Activated B cell treated with CpG ODN at 0.5 μM for 24 hours (primary cell): ENCODE measurements at places on chromosomes 2 and 18.
A peak's percentile ranks its signal among the peaks of the same experiment; 100 is the strongest.

DNA sequence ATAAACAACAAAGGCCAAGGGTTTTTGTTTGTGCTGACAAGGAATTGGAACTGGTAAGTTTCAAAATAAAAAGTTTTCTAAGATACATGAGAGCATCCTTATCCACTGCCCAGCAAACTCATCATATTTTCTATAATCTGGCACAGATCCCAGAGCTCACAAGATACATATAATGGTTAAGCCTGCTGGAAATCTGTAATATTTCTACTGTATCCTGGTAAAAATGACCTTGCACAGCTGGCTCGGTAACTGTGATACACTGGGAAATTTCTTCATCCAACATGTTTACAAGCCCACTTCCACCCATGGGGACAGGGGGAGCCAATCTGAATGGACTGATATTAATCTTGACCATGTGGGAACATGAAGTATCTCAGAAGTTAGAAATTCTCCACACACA, 425.4 kb upstream of the MMADHC start:
- DNase-seq, result no peak

DNA sequence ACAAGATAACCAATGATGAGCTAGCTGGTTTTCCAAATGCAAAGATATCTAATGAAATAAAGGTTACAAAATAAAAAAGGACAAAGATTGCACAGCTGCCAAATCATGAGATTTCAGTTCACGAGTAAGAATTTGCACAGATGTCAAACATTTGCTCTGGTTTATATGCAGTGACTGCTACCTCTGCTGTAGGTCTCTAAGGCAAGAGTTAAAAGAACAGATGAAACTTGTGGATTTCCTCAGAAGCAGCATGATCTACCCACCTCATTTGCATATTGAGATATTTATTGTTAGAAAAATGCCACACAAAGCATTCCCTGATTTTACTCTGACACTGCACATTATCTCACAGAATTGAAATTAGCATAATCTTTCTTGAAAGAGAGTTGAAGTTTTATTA, 763.2 kb upstream of the ZEB2 start:
- DNase-seq, result no peak

DNA sequence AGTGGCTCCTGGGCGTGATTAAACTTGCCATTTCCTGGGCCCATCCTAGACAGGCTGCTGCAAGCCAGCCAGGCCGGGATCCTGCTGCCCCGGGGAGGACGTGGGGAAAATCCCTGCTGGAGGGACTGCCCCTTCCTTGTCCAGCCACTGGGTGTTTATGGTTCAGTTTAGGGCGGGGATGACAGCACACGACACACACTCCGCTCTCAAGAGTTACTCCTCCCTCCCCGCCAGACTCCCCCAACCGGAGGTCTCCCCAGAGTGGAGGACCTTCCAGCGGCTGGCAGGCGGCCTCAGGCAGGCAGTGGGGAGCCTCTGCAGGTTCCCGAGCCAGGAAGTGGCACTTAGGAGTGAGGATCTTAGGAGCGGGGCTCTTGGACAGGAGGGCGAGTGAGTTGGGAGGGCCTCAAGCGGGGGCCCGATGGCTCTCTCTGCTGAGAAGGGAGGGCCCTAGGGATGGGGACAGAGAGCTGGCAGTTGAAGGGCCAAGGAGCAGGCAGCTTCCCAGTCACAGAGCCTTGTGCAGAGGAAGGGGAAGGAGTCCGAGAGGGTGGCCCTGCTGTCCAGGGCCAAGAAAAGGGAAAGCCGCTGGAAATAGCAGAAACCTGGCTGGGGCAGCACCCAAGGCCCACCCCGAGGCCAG, 5.7 kb upstream of the GPR35 start:
- DNase-seq, result peak; percentile 6

GRCh38 chr2:65081232-65081685, 25.0 kb downstream of the CEP68 start:
- DNase-seq, result no peak

DNA sequence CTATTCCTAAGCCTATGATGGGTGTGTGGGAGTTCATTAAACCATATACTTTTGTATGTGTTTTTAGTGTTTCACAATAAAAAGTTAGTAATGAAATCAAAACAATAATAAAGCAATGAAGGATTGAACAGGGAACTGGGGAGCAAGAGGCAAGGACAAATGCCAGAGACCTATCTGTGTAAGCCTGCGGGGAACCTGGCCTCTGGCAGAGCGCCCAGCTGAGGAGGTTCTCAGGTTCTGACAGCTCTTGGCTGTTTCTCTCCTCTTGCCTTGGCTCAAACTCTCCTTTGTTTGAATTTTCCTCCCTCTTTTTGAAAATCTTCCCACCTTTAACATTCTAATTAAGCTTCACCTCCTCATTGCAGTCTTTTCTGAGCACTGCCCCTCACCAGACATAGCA, 200.0 kb upstream of the NCKAP5 start:
- no peak for DNase-seq

DNA sequence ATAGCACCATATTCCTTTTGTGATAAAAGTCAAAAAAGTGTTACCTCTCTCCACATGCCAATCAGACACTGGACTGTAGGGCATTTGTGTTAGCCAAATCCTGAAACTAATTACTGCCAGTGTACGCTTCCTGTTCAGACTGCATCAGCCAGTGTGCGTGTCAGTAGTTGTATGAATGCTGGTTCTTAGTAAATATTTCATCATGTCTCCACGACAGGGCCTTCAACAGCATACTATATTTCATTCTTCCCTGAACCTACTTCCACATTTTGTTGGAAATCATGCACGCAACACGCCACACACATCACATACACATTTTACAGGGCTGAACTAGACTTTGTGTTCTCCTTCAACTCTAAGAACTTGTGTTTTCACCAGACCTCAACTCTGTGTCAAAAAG, 77.5 kb downstream of the EPB41L3 start:
- no peak for DNase-seq

DNA sequence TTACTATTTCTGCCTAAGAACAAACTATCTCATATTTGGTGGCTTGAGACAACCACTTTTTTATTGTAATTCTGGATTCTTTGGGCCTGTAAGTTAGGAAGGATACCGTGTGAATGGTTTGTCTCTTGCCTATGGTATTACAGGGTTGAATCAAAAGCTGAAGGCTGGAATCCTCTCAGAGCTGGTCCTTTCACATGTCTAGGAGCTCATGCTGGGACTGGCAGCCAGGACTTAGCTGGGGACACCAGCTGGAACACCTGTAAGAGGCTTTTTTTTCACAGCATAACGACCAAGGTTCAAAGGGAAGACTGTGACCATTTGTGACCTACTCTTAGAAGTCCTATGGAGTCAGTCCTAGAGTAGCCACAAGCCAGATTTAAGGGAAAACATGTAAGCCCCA, 226.3 kb downstream of the ZNF804A start:
- no peak for DNase-seq

GRCh38 chr2:188693111-188693510, 281.1 kb upstream of the COL3A1 start:
- DNase-seq, result no peak

- DNase-seq, result no peak
Observed at GRCh38 chr18:58321986-58322385, 278.0 kb downstream of the NEDD4L start.

GRCh38 chr2:216142540-216142939, 33.4 kb downstream of the XRCC5 start:
- DNase-seq, result no peak

- DNase-seq, result no peak
Observed at GRCh38 chr2:119434664-119435063, 3.0 kb downstream of the TMEM37 start.

DNA sequence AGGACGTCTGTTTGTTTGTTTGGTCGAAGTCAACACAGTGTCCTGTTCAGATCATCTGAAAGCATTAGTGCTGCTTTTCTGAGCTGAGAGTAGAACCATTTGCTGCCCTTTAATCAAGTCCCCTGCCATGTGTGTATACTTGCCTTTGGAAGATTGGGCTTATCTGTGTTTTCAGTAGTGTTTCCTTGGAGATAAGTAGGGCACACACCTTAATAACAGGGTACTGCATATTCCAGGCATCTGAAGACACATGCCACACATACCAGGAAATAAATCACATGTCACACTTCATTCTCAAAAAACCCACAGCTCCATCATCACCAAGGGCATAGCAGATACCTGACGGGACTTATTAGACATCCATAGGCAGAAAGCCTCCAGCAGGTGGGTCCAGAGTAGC, 157.4 kb downstream of the SOX11 start:
- DNase-seq, result no peak

DNA sequence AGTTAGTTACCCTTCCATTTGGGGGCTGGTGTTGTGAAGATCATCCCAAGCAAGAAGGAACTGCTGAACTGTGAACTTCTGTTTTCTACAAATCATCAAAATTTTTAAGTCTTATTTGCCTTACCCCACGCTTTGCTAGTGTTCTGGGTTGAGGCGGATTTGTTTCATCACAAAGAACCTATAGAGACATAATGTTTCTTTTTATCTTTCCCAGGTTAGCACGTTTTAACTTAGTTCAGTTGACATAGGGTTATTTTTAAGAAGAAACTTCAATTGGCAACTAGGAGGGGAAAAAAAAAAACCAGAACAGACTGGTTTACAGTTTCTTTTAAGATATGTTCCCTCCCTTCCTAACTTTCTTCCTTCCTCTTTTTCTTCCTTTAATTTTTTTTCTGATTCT, 31.1 kb upstream of the CERS6 start:
- no peak for DNase-seq

- no peak for DNase-seq
Observed at GRCh38 chr2:100708333-100708732, 111.6 kb upstream of the NPAS2 start.

DNA sequence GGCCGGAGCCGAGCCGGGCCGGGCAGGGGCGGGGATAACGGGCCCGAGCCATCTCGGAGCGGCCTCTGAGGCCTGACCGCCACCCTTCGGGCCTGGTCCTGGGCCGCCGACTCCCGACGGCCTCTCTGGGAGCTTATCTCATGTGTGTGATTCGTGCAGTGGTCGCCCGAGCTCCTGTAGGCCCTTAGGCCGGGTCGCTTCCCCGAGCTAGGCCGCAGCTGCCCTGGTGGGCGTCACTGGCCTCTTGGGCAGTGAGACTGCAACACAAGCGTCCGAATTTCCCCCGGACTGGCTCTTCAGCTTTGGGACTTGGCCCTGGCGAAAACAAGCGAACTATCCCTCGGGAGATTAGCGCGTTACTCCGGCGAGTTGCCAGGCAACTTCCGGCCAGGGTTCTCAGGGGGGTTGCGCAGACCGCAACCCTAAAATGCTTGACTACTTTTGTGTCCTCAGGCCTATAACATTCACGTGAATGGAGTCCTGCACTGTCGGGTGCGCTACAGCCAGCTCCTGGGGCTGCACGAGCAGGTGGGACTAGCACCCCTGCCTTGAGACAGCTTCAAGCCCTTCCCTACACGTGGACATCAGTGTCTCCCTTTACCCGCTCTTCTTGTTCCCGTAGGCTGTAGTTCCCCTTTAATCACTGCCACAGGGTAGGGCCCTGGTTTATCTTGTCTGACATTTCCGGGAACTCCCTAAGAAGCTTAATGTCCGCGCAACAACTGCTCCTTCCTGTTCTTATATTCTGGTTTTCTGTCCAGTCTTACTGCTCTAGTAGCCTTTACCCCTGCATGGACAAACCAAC, 602 bp downstream of the SNX17 start:
- DNase-seq, result peak; percentile 73

- DNase-seq, result no peak
Observed at GRCh38 chr2:149727927-149728326, 140.4 kb upstream of the MMADHC start.

GRCh38 chr2:101305035-101305434, 3.5 kb downstream of the RNF149 start:
- no peak for DNase-seq

DNA sequence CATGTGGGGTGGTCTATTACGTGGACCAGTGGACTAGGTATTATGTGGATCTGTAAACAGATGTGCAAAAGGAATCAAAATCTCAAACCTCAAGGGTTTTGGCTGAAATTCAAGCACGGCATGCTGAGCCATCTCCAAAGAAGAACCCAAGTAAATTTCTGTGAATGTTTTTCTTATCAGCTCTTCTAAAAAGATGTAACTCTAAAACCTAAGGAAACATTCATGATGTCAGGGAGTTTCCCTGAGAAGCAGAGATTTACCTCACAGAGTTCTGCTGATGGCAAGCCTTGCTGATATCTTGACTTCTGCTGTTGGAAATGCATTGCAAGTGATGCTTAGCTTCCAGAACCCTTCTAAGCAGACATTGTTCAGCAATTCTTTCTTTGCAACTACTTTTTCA, 21.6 kb downstream of the DSG4 start:
- no peak for DNase-seq

GRCh38 chr18:69267895-69268294, 132.8 kb upstream of the DOK6 start:
- no peak for DNase-seq

DNA sequence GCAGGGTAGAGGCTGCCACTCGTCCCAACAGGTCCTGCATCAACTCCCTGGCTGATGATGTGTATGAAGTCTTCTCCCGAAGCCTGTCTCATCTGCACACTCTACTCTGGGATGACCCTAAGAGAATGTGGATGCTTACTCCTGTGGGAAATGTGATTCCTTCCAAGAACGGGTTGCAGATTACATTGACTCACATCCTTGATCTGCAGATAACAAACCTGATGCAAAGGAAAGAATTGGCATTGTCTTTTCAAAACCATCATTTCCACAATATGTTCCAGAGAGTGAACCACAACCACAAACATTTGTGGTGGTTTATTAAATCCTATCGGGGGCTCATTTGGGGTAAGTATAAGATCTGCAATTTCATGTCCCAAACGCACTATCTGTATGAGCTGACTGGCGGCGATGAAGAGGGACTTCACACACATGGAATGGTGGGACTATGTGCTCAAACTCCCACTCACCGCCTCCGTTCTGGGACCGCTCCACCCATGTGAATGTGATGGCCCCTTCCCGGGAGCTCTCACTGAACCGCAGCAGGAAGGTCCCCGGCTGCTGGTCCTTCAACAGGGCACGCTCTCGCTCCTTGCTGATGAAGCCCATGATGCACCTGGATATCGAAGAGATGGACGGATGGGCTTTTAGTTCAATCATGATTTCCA, 35.5 kb downstream of the STAT1 start:
- DNase-seq, result no peak

GRCh38 chr18:33596178-33596854, 18.3 kb downstream of the ASXL3 start:
- DNase-seq, result no peak

- DNase-seq, result no peak
Observed at GRCh38 chr2:170736628-170737027, 21.5 kb downstream of the SP5 start.

DNA sequence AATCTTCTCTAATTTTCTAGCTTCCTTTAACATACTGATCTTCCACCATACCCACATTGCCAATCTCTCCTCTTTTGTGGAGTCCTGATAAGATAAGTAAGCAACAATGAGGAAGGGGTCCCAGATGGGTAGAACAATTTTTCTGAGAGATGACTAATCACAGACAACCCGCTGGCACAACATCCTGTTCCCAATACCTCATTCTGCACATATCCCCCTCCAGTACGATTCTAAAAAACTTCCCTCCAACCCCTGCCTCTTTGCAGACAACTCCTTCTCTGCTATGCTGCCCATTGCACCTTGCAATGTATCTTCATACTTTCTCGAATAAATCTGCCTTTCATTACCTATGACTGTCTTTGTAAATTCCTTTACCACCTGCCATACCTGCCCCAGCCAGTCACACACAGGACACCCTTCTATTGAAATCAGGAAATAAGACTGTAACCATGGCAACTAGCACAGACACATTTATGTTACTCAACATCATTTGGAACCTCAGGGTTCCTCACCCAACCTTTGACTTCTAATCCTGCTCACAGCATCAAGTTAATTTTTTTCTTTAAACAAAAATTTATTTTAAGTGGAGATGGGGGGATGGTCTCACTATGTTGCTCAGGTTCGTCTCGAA, 7.4 kb upstream of the EXOC6B start:
- no peak for DNase-seq
